Tracheal epithelial cell (primary cell): ENCODE measurements at places on chromosomes 6 and 20. TPM values are rescaled to one million over a fixed set of nuclear protein-coding genes. Genes with fewer than 3 reads are reported as not detected.

The GPSM3 gene
- 0.64 and 1.7 TPM in 2 replicates for total RNA-seq

The COQ3 gene
- total RNA-seq = 7.5 and 7.7 TPM in 2 replicates

The ARFGEF3 gene
- total RNA-seq = 6.7 and 8.3 TPM in 2 replicates

The MICAL1 gene
- total RNA-seq = 10.9 and 25.8 TPM in 2 replicates

The F13A1 gene
- total RNA-seq = under 0.01 TPM in 1 of 2 replicates, not detected in the other

The MOXD1 gene
- total RNA-seq = under 0.01 and 11.3 TPM in 2 replicates

The ADGRG6 gene
- total RNA-seq = 21.7 and 40.1 TPM in 2 replicates

The BLTP3A gene
- 6.0 and 12.4 TPM in 2 replicates for total RNA-seq

The PHACTR3 gene
- 3.4 and 13.6 TPM in 2 replicates for total RNA-seq

The RIMS4 gene
- under 0.01 TPM in 1 of 2 replicates, not detected in the other for total RNA-seq

The CCN2 gene
- 2.1 and 12.5 TPM in 2 replicates for total RNA-seq

The RAMACL gene
- 0.21 and 0.72 TPM in 2 replicates for total RNA-seq

The GHRH gene
- not detected in 2 replicates for total RNA-seq

The DNPH1 gene
- total RNA-seq = 43.7 and 64.1 TPM in 2 replicates

The RPP21 gene
- 39.5 and 44.8 TPM in 2 replicates for total RNA-seq

The PCK1 gene
- total RNA-seq = not detected in 2 replicates

The HAO1 gene
- total RNA-seq = not detected in 2 replicates

The C4A gene
- 1.4 and 2.8 TPM in 2 replicates for total RNA-seq

The PAX1 gene
- not detected in 2 replicates for total RNA-seq
